ENCODE measurements at places on chromosomes 5 and 9.

GRCh38 chr5:168047669-168048111 is 243.8 kb upstream of the WWC1 start:
- no peak for DNase-seq

DNA sequence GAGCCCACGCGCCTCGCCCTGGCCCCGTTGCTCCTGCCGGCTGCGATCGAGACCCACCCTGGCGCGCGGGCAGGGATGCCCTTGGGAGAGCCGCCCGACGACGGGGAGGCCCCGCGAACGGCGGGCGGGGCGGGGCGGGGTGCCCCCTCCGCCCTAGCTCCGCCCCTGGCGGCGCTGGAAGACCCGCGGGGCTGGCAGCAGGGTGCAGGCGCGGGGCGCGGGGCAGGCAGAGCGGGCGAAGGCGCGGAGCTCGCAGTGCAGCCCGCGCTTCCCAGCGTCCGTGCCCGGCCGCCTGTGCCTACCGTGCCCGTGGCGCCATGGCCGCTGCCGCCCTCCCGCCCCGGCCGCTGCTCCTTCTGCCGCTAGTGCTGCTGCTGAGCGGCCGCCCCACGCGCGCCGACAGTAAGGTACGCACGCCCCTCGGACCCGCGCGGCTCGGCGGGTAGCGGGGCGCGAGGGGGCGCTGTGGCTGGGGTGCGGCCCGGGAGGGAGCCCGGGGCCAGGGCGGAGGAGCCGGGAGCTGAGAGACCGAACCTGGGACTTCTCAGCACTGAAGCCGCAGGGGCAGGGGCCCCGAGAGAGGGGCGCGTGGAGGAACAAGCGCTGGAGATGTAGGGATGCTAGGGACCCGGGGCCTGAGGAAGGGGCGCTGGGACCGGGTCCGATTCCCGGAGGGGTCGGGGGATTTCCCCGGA is at the start of gene OLFML2A:
Gene OLFML2A (plus strand): TSS at position 180 of the 695 bp plus-strand sequence. CDS start 138 bp downstream, at position 318.
- DNase-seq: no peak

GRCh38 chr5:107215611-107216010 is 455.1 kb downstream of the EFNA5 start:
- DNase-seq: no peak

- DNase-seq: no peak
Observed at GRCh38 chr5:1199649-1200494, 1.5 kb upstream of the SLC6A19 start.

- DNase-seq: no peak
Observed at GRCh38 chr5:133371371-133372155, 240.8 kb downstream of the FSTL4 start.

DNA sequence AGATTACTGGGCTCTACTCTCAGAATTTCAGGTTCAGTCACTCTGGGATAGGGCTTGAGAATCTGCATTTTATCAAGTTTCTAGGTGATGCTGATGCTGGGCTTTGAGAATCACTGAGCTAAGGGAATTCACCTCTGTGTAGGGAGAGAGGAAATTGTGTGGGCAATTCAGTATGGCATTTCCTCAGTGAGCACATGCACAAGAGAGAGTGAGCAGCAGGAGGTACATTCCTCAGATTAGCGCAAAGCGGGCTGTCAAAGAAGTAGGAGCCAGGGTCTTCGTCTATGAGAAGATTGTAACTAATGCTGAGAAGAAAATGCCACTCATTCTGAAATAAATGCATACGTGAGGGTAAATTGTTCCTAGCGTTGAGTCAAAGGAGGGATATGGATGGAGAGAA is 175.9 kb downstream of the KIF4B start:
- DNase-seq: no peak

GRCh38 chr5:142466195-142466971 is 141.6 kb upstream of the SPRY4 start:
- peak; percentile 63 for DNase-seq

DNA sequence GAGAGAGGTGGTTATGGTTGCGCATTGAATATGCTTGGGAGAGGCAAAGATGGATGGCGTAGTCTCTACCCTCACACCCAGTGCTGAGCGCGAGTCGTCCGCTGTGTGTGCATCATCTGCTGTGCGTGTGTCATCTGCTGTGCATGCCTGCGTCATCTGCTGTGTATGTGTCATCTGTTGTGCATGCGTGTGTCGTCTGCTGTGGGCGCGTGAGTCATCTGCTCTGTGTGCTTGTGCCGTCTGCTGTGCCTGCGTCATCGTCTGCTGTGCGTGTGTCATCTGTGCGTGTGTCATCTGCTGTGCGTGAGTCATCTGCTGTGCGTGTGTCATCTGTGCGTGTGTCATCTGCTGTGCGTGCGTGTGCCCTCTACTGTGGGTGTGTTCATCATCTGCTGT is 68.0 kb upstream of the IRX4 start:
- no peak for DNase-seq

- no peak for DNase-seq
Observed at GRCh38 chr9:34170237-34170991, 8.4 kb upstream of the UBAP1 start.

- no peak for DNase-seq
Observed at GRCh38 chr5:157335534-157336422, 69.9 kb downstream of the CYFIP2 start.

DNA sequence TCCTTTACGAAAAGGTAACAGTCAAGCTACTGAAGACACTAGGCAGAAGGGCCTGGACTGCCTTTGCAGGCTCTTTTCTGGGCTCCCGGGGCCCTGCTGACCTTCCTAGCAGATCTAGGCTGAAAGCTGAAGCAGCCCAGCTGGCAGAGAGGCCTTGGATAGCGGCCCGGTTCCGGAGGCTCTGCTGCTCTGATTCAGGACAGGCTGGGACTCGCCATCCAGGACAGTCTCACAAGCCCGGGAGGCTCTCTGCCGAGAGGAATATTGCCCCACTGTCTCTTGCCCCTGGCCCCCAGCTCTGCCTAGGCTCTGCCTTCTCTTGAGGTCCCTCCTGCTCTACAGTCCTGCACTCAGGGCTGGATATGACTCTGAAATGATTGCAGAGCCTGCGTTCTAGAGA is 67.8 kb downstream of the PSD2 start:
- no peak for DNase-seq

- DNase-seq: peak; percentile 99
Observed at GRCh38 chr5:17249029-17249634, 31.7 kb downstream of the BASP1 start.

GRCh38 chr5:169717288-169717687 is 80.2 kb downstream of the DOCK2 start:
- DNase-seq: peak; percentile 52

DNA sequence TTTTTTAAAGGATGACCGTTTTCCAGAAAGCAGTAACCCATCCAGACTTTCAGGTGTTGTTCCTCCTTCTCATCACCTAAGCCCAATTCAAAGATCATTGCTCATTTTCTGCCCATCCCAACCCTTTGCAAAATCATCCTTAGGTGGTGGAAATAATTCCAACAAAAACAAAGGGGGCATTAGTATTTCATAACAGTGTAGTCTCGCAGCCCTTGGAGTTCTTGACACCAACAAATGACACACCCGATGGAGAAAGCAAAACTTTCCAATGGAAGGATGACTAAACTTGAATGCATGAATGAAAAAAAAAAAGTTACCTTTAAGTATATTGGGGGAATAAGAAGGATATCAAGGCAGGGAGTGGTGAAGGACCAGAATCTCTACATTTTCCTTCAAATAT is 117.0 kb downstream of the PAPPA start:
- DNase-seq: no peak

DNA sequence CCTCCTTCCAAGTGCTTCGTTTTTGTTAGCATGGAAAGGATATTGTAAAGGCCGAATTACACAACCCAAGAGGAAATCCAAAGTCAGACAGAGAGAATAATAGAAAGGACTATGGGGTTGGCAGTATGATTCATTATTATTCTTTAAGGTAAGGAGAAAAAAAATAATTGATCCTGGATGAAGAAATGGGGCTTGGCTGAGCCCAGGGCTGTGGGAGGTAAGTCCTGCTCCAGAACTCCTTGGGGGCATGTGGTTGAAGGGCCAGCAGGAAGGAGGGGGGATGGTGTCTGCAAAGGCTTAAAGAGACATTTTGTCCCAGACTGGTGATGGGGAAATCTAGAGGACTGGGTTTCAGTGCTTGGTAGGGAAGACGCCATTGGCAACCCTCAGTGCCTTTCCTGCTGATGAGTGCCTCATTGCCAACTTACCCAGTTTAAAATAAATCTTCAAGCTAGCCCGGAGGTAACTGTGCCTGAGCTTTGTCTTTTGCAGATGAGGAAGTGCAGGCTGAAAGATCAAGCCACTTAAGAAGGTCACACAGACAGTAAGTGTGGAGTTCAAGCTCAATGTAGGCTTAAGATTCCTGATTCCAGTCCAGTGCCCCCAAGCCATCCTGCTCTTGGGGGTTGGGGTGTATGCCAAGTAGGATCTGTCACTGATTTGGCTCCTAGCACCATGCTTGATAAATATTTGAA is 30.2 kb downstream of the FOXI1 start:
- no peak for DNase-seq

DNA sequence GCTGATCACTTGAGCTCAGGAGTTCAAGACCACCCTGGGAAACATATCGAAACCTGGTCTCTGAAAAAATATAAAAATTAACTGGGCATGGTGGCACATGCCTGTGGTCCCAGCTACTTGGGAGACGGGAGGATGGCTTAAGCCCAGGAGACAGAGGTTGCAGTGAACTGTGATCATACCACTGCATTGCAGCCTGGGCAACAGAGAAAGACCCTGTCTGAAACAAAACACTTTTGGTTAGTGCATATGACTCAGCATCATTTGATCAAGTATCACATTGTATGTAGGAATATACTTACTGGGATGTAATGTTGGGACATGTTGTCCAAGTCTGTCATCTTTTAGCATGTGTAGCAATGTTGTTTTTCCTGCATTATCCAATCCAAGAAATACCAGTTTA is 12.0 kb downstream of the SAR1B start:
- DNase-seq: no peak

GRCh38 chr9:113579283-113580040 is 115.9 kb downstream of the RGS3 start:
- peak; percentile 58 for DNase-seq

DNA sequence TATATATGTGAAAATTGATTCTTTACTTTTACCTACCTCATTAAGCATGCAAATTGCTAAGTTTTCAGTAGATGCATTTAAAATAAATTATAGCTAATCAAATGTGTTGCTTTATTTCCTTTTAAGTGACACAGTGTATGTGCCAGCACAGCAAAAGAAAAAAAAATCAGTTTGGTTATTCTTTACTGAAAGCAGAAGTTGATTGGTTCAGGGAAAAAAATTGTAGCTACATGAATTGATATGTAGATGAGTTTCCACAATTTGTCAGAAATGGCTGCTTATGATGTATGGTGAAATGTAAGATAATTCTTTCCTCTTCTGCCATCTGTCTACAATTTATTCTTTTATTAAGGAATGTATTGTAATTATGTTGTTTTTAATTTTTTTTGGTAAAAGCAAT is 57.8 kb downstream of the PARP8 start:
- no peak for DNase-seq

DNA sequence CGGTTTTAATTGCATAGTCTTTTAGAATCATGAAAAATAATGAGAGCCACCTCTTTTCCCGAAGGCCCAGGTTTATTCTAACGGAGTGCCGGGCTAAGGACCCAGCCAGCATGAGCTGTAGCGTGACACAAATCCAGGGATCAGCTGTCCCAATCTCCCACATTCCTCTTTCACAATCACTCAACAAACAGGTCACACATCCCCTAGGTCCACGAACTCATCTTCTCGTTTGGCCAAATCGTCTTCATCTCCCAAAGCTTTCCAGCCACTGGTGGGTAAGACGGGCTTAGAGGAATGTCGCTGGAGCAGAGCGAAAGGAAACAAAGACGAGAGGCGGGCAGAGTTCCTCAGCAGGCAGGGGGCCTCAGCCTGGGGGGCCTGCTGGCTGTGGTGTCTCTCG is 55.5 kb upstream of the GOLPH3 start:
- no peak for DNase-seq

DNA sequence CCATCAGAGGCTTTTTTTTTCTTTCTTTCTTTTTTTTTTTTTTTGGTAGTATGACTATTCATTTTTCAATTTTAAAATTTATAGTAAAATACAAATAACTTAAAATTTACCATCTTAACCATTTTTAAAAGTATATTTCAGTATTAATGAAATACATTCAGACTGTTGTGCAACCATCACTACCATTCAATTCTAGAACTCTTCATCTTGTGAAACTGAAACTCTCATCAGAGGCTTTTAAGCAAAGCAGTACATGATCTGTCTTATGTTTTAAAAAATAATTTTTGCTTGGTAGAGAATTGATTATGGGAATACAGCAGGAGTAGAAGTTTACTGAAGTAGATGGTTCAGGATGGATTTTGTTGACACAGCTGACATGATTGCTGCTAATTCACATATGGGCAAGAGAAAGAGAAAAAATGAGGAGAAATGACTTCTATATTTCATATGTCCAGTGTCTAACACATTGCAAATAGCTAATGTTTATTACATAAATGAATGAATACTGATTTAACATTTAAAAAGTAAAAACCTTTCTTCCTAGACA is 13.4 kb downstream of the ELOVL7 start:
- DNase-seq: no peak

- DNase-seq: no peak
Observed at GRCh38 chr9:137058521-137059234, 4.8 kb upstream of the ENTPD2 start.

DNA sequence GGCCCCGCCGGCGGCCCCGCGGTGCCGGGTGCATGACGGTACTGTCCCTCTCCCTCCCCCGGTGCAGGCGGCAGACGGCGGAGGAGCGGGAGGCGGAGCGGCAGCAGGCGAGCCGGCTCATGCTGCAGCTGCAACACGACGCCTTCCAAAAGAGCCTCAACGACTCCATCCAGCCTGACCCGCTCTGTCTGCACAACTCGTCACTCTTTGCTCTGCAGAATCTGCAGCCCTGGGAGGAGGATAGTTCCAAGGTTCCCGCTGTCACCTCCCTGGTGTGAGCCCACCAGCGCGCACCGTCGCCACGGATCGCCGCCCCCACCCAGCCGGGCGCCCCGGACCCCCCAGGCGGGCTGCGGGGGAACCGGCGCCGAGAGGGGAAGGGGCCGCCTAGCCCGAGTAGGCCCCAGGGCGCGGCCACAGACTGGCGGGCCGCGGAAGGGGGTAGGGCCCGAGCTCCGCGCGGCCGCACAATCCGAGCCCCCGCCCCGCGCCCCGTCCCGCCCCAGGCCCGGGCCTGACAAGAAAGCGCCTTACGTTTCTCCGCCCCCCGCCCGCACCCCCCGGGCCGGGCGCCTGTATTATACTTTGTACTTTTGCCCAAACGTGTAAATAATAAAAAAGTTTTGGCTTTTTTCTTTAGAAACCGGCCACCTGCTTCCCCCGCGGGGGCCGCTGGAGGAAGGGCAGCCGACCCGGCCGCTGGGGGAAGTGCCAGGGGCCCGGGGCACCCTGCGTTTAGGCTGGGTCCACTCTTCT is 2.5 kb downstream of the TLX3 start:
- peak; percentile 28 for DNase-seq

DNA sequence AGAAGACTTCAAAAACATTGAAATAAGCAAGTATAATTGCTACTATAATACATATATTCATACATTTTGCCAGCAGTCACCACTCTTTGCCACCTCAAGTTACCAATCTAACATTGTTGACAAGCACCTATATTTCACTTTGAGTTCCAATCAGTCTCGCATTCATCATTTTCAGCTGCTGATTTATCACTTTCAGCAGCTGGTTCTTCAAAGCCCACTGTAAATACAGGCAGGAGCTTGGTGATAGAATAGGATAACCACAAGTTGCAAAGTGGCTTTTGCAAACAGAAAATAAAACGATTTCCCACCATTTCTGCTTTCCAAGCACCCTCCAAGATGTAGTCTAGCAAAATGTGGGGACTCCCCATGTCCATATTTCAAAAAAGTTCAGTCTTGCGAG is 114.2 kb upstream of the ITGA1 start:
- no peak for DNase-seq
